Fibroblast of lung (primary cell): ENCODE measurements at places on chromosomes 11 and 22. TPM values are rescaled to one million over a fixed set of nuclear protein-coding genes. Genes with fewer than 3 reads are reported as not detected.

GRCh38 chr11:119847853-119848252 is 118.9 kb upstream of the NECTIN1 start:
- H3K36me3 ChIP-seq: no peaks in the 10 kb centered on the region
- H3K27me3 ChIP-seq: no peaks in the 10 kb centered on the region
- H3K4me3 ChIP-seq: no peak overlapping the region
- DNase-seq: no peak
- H3K27ac ChIP-seq: no peak overlapping the region
- H3K4me1 ChIP-seq: no peaks in the 10 kb centered on the region

DNA sequence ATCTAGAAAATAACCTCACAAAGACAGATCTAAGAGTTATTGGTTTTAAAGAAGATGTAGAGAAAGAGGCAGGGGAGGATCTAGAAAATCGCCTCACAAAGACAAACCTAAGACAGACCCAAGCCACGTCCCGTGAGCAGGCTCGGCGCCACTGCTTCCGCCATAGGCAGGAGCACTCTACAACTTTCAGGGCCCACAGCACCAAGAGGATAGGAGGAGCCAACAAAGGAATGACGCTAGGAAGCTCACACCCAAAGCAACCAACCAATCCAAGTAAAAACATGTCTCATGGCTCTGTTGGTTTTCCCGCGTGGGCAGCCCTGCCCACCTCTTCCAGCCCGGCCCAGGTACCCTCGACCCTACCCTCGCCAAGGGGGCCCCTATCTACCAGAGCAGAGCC is 4167.4 kb upstream of the OR11H1 start:
- H3K27ac ChIP-seq: no peak overlapping the region
- H3K36me3 ChIP-seq: no peaks in the 10 kb centered on the region
- no peak for DNase-seq
- H3K27me3 ChIP-seq: no peaks in the 10 kb centered on the region
- H3K4me3 ChIP-seq: no peak overlapping the region

- H3K36me3 ChIP-seq: peaks cover 6% of the 10 kb centered on the region
- H3K27me3 ChIP-seq: no peaks in the 10 kb centered on the region
- H3K4me3 ChIP-seq: no peak overlapping the region
- no peak overlapping the region for H3K27ac ChIP-seq
- H3K4me1 ChIP-seq: peaks cover 11% of the 10 kb centered on the region
Observed at GRCh38 chr22:20866736-20867135, 7.9 kb downstream of the SNAP29 start.

DNA sequence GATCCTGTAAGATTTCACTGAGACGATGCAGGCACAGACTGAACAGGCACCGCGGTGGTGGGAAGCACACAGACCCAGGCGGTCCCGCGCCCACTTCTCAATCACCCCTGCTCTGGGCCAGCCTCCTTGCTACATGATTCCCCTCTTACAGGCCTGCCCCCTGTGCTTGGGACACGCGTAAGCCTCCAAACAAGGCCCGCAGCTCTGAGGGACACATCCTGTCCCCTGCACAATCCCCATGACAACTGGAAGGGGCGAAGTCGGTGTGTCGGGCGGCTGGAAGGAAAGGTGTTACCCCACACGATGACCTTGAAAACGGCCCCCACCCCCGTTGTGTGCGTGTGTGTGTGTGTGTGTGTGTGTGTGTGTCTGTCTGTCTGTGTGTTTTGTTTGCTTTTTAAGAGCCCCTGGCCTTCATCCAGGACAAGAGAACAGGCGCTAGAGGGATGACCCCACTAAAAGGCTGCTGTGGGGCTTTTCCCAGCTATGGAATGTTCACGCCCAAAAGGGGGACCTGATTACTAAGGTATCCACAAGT is 13.1 kb downstream of the CELSR1 start:
- H3K27ac ChIP-seq: no peak overlapping the region
- DNase-seq: no peak
- H3K36me3 ChIP-seq: no peaks in the 10 kb centered on the region
- H3K27me3 ChIP-seq: no peaks in the 10 kb centered on the region

DNA sequence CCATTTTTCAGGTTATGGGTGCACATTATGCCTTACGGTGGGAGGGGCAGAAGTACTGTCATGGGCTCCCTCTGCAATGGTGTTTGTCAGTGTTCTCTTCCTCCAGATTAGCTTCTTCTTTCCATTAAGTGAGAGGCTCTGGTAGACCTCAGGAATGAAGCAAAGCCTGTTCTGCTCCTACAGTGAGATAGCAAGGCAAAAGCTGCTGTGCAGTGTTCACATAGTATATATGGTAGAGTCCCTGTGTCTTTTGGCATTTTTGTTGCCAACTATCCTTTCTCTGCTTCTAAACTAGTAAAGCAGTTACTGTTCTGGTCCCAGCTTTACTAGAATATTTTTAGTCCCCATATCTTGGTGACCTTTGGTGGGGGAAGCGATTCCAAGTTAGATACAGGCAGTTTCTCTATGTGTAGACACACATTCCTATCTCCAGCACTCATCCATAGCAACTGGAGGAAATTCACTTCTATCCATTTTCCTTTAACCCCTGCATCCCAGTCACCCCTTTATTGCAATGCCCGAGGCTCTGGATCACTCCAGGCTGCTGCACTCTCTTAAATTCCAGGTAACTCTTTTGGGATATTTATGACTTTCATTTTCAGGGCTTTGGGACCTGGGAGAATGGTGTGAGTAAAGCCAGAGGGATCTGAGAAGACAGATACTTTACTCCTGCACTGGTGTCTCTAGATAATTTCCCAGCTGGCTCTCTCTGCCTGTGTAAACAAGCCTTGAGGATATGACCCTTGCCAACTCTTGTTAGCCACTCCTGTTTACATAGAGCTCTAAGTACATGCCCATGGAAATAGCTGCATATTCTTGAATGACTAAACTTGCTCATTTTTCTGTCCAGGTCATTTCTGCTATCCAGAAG is 3.9 kb upstream of the TRIM34 start:
- peaks cover 17% of the 10 kb centered on the region for H3K4me1 ChIP-seq
- H3K4me3 ChIP-seq: no peak overlapping the region
- peak; percentile 93 for DNase-seq
- H3K27ac ChIP-seq: peak overlapping the region; percentile 88
- H3K27me3 ChIP-seq: no peaks in the 10 kb centered on the region

- H3K27me3 ChIP-seq: peaks cover 5% of the 10 kb centered on the region
- H3K4me1 ChIP-seq: no peaks in the 10 kb centered on the region
- no peaks in the 10 kb centered on the region for H3K36me3 ChIP-seq
- H3K27ac ChIP-seq: no peak overlapping the region
- H3K4me3 ChIP-seq: no peak overlapping the region
Observed at GRCh38 chr11:17743808-17744119, 9.2 kb downstream of the KCNC1 start.

DNA sequence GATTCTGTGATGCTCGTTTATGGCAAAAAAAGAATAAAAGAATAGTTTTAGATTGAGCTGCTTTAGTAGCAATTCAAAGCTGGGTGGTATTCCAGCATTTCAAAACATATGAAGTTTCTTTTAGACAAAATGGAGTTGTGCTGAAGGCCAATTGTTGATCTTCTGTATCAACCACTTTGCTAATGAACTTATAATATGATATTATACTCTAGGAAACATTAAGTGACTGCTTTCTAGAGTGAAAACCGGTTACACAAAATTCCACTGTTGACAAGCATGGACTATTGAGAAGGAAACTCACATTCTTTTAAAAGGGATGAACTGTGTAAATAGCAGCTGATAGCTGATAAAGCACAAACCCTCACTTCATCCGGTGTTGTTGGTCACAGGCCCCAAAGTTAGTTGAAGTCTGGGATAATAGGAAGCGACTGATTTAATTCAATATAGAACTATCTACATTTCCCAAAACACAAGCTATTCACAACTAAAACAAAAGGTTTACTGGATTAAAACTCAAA is 255.1 kb downstream of the CADM1 start:
- no peaks in the 10 kb centered on the region for H3K36me3 ChIP-seq
- no peak for DNase-seq

DNA sequence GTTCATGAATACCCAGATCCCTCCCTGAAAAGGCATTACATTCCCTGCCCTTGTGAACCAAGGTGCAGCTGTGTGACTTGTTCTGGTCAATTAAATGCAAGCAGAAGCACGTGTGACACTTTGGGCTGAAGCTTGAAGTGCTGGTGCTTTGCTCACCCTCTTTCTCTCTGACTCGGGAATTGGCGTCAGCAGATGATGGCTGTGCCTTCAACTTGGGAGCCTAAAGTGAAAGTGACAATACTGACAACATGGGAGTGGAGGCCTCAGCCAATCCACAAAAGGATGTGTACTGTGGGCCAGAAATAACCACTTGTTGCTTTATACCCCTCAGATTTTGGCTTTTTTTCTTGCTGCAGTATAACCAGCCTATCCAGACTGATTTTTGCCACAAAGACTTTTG is 148.3 kb upstream of the THY1 start:
- H3K4me3 ChIP-seq: no peak overlapping the region
- peaks cover 10% of the 10 kb centered on the region for H3K4me1 ChIP-seq
- peaks cover 2% of the 10 kb centered on the region for H3K27me3 ChIP-seq
- no peak overlapping the region for H3K27ac ChIP-seq
- no peaks in the 10 kb centered on the region for H3K36me3 ChIP-seq
- DNase-seq: no peak

DNA sequence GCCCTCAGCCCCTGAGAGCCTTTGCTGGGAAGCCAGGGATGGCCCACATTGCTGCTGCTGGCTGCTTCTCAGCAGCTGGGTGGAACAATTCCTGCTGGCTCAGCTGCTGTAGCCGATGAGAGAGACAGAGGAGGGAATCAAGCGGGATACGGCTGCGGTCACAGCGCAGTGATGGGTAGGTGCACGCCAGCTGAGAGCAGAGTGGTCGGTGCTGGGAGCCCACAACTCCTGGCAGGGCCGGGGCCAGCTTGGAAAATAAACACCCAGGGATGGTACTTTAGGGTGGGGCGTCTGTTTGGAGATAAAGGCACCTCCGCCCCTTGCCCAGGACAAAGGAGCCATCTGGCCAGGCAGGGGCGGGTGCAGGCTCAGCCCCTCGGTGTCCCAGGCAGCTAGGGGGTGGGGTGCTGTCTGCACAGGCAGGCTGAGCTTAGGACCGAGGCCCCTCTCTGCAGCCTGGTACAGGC is 480.5 kb downstream of the MIAT start:
- peak; percentile 44 for DNase-seq
- H3K27me3 ChIP-seq: no peaks in the 10 kb centered on the region
- no peak overlapping the region for H3K27ac ChIP-seq
- no peak overlapping the region for H3K4me3 ChIP-seq
- H3K4me1 ChIP-seq: peaks cover 20% of the 10 kb centered on the region

DNA sequence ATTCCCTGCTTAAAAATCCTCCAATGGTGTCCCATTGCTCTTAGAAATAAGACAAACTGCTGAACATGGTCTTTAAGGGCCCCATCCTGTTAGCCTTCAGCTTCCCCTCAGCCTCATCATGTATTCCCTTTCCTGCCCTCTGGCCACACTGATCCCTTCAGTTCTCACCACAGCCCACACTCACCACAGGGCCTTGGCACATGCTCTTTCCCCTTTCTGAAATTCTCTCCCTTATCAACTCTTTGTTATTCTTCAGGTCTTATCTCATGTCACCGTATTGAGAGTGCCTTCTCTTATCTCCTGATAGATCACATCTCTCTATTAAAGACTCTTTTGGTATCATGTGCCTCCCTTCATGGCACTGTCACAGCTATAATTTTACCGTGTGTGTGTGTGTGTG is 167.8 kb upstream of the MPPED2 start:
- no peaks in the 10 kb centered on the region for H3K36me3 ChIP-seq
- no peaks in the 10 kb centered on the region for H3K4me1 ChIP-seq
- H3K4me3 ChIP-seq: no peak overlapping the region
- no peak for DNase-seq
- H3K27ac ChIP-seq: no peak overlapping the region

DNA sequence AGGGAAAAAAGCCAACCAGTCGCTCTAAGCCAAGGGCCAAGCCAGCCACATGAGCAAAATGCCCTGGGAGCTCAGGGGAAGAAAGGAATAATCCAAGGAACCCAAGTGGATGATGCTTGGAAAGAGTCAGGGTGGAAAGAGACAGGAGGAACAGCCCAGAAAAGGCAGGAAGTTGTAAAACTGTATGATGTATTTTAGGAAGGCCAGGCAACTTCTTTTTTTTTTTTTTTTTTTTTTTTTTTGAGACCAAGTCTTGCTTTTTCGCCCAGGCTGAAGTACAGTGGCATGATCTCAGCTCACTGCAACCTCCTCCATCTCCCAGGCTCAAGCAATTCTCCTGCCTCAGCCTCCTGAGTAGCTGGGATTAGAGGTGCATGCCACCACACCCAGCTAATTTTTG is 1.6 kb downstream of the LGALS12 start:
- DNase-seq: no peak
- H3K27ac ChIP-seq: no peak overlapping the region
- H3K4me3 ChIP-seq: no peak overlapping the region

DNA sequence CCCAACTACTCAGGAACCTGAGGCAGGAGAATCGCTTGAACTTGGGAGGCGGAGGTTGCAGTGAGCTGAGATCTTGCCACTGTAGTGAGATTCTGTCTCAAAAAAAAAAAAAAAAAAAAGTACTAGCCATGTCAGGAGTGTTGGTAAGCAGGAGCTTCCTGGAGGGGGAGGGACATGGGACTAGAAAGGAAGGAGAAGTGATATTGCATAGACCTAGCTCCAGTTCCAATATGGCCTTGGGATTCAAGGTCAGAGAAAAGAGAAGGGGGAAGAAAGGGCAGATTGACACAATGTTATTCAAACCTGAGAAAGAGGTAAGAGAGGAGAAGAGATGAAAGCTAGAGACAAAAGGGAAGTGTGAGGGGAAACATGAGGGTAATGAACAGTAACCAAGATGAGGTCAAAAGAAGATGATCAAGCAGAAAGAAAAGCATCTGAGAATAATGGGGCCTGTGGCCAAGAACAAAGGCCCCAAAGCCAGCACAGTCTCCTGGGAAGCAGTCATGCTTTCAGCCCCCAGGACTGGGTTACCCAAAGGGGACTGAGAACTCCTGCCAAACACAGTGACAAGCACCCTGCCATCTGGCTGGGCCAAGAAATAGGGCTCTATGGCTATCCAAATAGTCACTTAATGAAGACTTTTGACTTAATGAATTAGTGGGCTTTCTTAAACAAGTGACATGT is 51.7 kb upstream of the FTH1 start:
- no peaks in the 10 kb centered on the region for H3K36me3 ChIP-seq
- no peak overlapping the region for H3K27ac ChIP-seq
- H3K27me3 ChIP-seq: no peaks in the 10 kb centered on the region
- DNase-seq: no peak
- H3K4me1 ChIP-seq: no peaks in the 10 kb centered on the region

GRCh38 chr22:21632931-21633330 is 371 bp downstream of the CCDC116 start:
- H3K27me3 ChIP-seq: no peaks in the 10 kb centered on the region
- peaks cover 3% of the 10 kb centered on the region for H3K36me3 ChIP-seq
- H3K4me3 ChIP-seq: no peak overlapping the region

DNA sequence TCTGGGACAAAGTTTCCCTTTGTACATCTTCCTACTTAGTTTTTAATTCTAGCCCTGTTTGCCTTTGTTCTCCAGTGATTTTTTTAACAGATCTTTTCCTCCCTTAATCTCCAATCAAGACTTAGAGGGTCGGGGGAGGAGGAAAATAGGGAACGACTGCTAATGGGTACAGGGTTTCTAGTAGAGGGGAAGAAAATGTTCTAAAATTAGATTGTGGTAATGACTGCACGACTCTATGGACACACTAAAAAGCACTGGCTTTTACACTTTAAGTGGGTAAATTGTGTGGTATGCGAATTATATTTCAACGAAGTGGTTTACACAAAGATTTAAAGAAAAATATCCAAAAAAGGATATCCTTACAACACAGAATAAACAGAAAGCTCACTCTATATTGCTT is 110.0 kb upstream of the SPON1 start:
- H3K36me3 ChIP-seq: no peaks in the 10 kb centered on the region
- H3K4me3 ChIP-seq: no peak overlapping the region
- no peaks in the 10 kb centered on the region for H3K4me1 ChIP-seq
- no peak overlapping the region for H3K27ac ChIP-seq

Gene ADAMTS15
- total RNA-seq: 23.4 and 24.9 TPM in 2 replicates

Gene KREMEN1
- total RNA-seq: 6.4 and 12.9 TPM in 2 replicates

Gene OR6X1
- total RNA-seq: not detected in 2 replicates

Gene DDIAS
- total RNA-seq: 0.26 and 2.3 TPM in 2 replicates
